Stimulated activated naive CD8-positive, alpha-beta T cell treated with anti-CD3 and anti-CD28 coated beads, Interleukin-15, Interleukin-2, amounts not matched to agents 100 U/mL and 50 U/mL, for 24 hours (primary cell): ENCODE measurements at places on chromosomes 12 and 14.

GRCh38 chr14:92539875-92540274 is 26.3 kb downstream of the RIN3 start:
- DNase-seq: peak; percentile 69

- DNase-seq: no peak
These were observed 284.3 kb downstream of the FUT8 start for GRCh38 chr14:65696801-65697200.

- DNase-seq: no peak
These were observed 63.0 kb downstream of the FOS start for GRCh38 chr14:75341620-75342019.

DNA sequence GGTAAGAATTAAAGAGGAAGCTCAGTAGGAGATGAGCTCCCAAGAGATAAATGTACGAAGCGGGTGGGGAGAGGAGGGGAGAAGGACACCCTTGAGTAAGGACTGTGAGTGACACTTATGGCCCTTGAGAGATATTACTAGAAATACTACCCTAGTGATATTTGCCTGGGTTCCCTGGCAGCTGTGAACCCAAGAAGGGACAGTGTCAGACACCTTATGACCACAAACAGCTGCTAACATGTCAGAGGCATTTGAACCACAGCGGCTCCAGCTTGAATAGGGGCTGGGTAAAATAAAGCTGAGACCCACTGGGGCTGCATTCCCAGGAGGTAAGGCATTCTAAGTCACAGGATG is 19.6 kb upstream of the SLC6A12 start:
- no peak for DNase-seq

GRCh38 chr14:97850466-97850865 is 1053.3 kb downstream of the VRK1 start:
- no peak for DNase-seq

GRCh38 chr14:67962215-67962644 is 142.7 kb downstream of the RAD51B start:
- DNase-seq: no peak

DNA sequence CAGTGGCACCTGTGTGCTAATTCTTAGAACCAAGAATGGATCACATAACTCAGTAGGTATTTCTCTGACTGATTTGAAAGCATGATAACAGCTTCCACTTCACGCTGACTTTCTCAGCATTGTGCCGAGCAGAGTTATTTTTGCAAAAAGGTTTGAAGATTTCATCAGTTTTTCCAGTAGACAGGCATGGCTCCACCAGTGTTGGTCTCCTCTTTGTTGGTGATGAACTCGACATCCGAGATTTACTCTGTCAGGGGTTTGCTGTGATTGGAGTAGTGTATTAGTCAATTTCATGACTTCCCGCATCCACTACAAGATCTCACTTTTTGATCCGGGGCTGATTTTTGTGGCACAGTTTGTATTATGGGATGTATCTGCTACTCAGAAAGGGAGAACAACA is 85.3 kb downstream of the PRKCH start:
- DNase-seq: no peak

DNA sequence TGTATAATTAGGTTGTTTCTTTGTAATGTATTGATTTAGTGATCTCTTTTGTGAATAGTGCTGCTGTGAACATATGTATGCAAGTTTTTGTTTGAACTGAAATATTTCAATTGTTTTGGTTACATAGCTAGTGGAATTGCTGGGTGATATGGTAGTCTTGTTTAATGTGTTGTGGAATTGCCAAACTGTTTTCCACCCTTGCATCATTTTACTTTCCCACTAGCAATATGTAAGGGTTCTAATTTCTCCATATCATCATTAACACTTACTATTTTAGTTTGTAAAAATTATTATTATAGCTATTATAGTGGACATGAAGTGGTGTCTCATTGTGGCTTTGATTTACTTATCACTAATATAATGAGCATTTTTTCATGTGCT is 5.9 kb downstream of the G2E3 start:
- no peak for DNase-seq

DNA sequence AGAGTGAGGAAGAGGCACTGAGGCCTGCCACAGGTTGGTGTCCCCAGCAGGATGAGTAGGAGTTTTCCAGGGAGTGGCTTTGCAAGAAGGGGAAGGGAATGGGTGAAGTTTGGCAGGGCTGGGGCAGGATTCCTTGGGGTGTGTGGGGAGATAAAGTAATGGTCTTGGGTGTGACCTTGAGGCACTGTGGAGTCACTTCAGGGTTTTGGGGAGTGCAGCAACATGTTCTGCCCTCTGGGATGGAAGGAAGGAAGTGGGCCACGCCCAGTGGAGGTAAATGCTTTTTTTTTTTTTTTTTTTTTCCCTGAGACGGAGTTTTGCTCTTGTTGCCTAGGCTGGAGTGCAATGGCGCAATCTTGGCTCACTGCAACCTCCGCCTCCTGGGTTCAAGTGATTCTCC is 108.9 kb downstream of the ADCK1 start:
- DNase-seq: no peak

DNA sequence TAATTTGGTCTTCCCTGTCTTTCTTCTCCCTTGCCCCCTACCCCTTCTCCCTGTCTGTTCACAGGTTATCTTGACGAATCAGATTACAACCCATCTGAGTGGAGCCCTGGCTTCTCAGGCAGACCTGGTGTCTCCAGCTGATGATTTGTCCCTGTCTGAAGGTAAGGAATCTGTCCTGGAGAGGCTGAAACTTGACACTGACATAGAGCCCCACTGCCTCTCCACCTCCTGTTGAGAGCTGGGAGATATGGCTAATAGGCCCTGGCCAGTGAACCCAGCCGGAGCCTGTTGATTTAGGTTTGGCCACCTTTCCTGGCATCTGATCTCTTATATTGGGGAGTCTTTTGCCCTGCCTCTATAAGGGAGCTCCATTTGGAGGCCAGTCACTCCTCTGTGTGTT is 472.2 kb downstream of the RAD51B start:
- no peak for DNase-seq
